ENCODE measurements at places on chromosomes 6 and 20.

- no peak for DNase-seq
Measured at GRCh38 chr6:85771925-85772430, 129.3 kb upstream of the SYNCRIP start.

DNA sequence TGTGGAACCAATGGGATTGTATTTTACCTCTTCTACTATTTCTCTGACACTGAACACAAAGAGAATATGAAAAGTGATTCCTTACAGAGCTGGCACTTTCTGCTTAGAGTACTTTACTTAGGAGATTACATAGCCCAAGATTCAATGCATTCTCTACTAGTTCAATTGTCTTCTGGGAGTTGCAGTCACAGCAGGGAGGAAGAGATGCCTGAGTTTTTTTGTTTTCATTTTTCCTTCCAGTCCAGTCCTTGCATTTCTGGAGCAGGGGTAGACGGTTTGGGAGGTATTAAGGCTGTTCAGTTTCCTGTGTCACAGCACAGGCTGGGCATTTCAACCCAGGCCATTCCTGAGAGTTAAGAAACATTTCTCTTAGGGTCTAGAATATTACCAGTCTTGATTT is 42.0 kb upstream of the SLC2A12 start:
- no peak for DNase-seq

DNA sequence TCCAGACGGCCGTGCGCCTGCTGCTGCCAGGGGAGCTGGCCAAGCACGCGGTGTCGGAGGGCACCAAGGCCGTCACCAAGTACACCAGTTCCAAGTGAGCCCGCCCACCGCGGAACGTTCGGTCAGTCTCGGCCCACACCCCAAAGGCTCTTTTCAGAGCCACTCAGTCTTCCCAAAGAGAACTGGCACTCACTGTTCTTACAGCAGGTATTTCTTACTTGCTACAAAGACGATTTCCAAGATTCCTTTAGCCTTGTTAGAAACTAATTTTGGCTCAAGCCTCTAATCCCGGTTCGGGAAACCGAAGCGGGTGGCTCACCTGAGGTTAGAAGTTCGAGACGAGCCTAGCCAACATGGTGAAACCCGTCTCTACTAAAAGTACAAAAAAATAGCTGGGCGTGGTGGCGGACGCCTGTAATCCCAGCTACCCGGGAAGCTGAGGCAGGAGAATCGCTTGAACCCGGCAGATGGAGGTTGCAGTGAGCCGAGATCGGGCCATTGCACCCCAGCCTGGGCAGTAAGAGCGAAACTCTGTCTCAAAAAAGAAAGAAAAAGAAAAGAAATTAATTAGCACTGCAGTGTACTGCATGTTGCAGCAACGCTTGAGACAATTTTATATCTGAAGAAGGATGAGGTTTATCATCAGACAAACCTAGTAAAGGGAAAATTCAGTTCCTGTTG is 73.1 kb downstream of the OR2B2 start:
- DNase-seq: no peak

DNA sequence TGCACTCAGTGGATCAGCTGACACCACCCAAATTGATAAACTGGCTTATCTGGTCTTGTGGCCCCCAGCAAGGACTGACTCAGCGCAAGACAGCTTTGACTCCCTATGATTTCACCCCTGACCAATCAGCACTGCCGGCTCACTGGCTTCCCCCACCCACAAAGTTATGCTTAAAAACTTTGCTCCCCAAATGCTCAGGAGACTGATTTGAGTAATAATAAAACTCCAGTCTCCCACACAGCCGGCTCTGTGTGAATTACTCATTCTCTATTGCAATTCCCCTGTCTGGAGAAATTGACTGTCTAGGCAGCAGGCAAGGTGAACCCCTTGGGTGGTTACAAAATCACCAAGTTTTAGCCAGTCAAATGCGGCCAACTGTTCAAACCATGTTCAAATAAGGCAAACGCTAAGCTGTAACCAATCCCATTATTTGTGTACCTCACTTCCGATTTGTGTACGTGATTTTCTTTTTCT is 32.5 kb downstream of the SLC22A2 start:
- no peak for DNase-seq

GRCh38 chr6:40482532-40482931 is 104.6 kb downstream of the LRFN2 start:
- no peak for DNase-seq

- DNase-seq: no peak
Measured at GRCh38 chr6:155216312-155217046, 47.3 kb upstream of the CLDN20 start.

DNA sequence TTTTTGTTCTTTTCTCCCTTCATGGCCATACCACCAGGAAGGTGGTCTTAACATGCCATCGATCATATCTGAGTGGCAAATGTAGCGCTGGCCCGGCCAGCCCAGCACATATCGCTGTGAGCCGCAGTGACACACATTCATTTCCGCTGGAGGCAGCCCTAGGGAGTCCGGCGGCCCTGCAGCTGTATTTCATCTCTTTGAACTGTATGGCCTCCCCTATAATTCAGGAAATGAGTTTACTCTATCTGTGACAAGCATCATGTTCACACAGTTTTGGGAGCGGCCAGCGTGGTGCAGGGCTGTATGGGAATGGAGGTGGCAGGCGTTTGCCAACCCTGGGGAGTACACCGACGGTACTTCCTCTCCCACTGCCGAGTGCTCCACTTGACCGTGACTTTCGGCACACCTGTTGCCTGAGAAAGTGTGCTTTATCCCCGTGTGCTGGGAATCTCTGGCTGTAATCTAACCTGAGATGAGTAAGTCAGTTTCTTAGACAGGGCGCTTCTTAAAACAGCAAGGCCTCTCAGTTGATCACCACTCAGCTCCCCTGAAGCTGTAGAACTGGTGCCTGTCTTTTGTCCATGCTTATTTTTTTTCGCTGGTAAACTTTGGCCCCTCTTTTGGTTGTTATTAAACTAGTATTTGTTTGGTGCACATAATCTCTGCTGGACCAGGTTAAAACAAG is 257.1 kb upstream of the TAB2 start:
- DNase-seq: no peak

- no peak for DNase-seq
Measured at GRCh38 chr6:19663479-19663878, 173.7 kb upstream of the ID4 start.

GRCh38 chr20:50575865-50576720 is 65.9 kb downstream of the PTPN1 start:
- no peak for DNase-seq

DNA sequence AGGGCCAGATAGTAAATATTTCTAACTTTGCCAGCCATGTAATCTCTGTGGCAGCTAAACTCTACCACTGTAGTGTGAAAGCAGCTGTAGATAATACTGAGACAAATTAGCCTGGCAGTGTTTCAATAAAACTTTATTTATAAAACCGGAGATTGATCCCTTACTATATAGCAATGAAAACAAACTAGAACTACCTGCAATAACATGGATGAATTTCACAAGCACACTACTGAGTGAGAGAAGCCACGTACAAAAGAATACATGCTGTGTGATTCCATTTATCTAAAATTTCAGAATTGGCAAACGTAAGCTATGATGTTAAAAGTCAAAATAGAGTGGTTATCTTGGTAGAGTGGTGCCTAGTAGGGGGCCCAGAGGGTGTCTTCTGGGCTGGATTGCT is 198.7 kb upstream of the SGK1 start:
- DNase-seq: no peak

DNA sequence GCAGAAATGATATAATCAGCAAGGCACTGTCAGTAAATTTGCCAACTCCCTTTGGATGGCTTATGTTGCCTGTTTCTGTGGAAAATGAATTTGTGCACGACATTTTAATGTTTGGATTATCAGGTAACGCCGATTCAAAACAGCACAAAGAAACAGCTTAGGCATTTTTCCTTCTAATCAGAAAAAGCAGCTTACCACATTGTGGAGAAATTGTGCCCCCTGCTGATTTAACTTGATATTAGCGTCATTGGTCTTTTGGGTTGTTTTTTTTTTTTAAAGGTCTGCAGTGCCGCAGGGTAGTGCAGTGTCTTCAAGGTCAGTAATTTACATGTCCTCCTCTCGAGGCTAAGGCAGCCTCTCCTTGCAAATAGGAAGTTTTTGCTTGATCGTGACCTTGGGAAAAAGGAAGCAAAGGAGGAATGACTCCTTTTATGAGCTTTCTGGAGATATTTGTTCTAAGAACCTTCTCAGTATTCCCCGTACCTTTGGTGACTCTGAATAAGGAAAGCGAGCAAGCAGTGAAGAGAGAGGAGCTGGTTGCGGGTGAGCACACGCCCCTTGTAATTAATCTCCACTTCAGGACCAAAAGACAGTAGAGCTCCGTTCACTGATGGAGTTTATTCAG is 79.1 kb downstream of the ELOVL4 start:
- peak; percentile 15 for DNase-seq

- no peak for DNase-seq
Measured at GRCh38 chr6:14047151-14047740, 70.3 kb upstream of the CD83 start.

GRCh38 chr20:59561228-59561605 is 43.1 kb upstream of the PHACTR3 start:
- no peak for DNase-seq

GRCh38 chr20:57738484-57738883 is 28.7 kb upstream of the PMEPA1 start:
- DNase-seq: no peak

GRCh38 chr6:39819676-39820075 is 27.5 kb downstream of the DAAM2 start:
- no peak for DNase-seq

- no peak for DNase-seq
Measured at GRCh38 chr6:167548451-167548850, 223.6 kb downstream of the TTLL2 start.

GRCh38 chr6:97021194-97021593 is 96.7 kb downstream of the KLHL32 start:
- DNase-seq: no peak

DNA sequence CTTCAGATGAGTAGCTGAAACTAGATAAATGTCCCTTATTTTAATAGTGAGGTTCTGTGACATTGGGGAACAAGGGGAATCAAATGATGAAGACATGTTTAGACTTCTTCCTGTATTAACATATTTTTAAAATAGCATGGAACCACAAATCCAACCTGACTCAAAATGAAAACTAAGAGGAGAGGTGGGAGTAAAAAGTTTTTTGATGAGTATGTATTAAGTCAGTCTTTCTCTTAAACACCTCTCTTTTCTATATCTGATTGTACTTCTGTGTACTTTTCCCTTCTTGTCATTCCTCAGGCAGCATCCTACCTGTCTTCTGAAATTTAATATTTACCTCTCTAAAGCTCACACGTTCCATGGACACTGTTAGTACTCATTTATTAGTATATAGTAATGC is 8.7 kb upstream of the SDHAF4 start:
- no peak for DNase-seq

DNA sequence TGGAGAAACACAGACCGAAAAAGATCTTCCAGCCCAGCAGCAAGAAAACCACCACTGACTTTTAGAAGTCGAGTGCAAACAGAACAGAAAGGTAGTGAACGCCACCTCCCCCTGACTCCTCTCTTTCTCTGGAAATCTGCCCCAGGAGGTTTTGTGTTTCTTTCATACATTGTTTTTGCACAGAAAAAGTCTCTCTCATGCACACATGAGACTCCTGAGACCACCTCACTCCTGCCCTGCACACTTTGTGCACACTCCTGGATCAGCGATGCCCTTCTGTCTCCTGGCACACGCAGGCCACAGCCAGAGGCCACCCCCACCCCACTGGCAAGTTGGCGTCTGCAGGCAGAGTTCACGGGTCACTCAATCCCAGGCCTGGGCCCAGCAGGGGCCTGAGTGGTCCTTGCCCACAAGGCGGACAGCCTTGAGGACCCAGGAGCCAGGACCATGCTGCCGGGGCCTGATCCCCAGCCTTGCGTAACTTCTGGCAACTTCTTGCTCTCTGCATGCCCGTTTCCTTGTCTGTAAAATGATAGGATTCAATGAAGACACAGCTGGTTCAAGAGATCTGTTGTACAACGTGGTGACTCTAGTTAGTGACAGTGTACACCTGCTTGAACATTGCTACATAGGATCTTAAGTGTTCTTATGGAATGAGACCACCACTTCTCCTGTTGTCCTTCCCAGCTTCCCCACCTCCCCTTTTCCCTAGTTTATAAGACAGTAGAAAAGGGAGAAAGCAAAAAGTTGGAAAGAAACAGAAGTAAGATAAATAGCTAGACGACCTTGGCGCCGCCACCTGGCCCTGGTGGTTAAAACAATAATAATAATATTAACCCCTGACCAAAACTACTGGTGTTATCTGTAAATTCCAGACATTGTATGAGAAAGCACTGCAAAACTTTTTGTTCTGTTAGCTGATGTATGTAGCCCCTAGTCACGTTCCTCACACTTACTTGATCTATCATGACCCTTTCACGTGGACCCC is 30.2 kb upstream of the CST7 start:
- no peak for DNase-seq

DNA sequence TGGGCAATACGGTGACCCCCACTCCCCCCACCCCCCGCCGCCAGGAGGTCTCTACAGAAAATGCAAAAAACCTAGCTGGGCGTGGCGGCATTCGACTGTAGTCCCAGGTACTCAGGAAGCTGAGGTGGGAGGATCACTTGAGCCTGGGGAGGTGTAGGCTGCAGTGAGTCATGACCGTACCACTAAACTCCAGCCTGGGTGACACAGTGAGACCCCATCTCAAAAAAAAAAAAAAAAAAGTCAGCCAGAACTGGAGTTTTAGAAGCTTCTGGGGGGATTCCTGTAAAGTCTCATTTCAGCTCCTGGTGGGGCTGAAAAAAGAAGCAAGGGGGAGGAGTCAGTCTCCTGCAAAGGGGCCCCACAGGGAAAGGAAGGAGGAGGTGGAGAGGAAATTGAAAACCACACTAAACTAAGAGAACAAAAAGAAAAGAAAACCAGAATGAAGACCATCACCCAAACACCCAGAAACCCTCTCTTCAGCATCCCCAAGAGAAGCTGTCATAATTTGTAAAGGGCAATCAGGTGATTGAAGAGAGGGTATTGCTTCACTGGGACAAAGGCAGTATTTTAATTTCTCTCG is 50.4 kb downstream of the NOL4L start:
- no peak for DNase-seq

- peak; percentile 1 for DNase-seq
Measured at GRCh38 chr6:35833536-35833935, 28.4 kb downstream of the LHFPL5 start.

DNA sequence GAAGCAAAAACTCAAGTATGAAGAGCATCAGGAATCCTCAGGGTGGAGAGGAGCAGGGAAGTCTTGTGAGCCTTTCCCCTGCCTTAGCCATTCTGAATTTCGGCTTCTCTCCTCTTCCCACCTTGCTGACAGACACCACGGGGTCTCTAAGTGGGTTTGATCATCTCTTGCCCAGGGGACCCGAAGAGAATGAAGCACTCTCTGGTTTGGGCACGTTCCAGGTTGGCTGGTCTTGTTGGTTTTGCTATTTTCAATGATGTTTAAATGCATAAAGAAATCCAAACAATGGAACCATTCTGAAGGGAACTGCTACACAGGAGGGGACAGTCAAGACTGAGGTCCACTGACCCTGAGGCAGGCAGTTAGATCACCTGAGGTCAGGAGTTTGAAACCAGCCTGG is 131.7 kb downstream of the PXDC1 start:
- no peak for DNase-seq

- no peak for DNase-seq
Measured at GRCh38 chr6:88050140-88050818, 2.6 kb downstream of the SPACA1 start.

Measured in GM04503 (cell line).